ENCODE measurements at places on chromosomes 4 and X.

DNA sequence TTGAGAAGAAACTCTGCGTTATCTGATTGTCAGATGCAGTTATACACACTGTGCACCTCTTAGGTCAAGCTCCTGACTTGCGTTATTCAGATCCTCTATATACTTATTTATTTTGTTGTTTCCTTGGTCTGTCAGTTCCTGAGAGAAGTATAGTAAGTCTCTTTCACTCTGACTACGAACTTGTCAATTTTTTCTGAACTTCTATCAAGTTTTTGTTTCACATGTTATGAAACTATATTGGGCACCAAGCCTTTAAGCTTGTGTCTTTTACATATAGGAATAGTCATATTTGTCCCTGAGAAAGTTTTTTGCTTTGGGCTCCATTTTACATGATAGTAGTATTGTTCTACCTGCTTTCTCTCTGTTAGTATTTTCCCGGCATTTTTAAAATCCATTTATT lies 31.7 kb downstream of the ZNF275 start:
- no peak for DNase-seq

GRCh38 chr4:187480146-187481145 lies 515.1 kb upstream of the ZFP42 start:
- DNase-seq = no peak

GRCh38 chrX:51852096-51852495 lies 41.3 kb upstream of the MAGED1 start:
- DNase-seq = no peak

GRCh38 chr4:94889946-94890345 lies 132.2 kb downstream of the BMPR1B start:
- DNase-seq = no peak

- DNase-seq = no peak
Observed at GRCh38 chr4:88819818-88820697, 122.4 kb upstream of the NAP1L5 start.

DNA sequence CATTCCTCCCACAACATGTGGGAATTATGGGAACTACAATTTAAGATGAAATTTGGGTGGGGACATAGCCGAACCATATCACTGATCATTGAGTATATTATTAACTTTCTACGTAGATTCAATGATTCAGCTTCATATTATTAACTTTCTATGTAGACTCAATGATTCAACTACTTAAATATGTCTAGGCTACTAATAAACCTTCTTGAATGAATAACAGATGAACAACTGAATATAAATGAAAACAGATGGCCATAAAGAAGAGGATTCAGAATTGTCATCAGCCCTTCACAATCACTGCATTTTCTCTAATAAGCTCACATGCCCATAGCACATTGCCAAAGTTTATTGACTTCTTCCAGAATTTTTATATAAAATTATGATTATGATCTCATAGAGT lies 57.0 kb downstream of the CEP44 start:
- DNase-seq = no peak

- no peak for DNase-seq
Observed at GRCh38 chr4:165692082-165692481, 181.0 kb upstream of the TLL1 start.

DNA sequence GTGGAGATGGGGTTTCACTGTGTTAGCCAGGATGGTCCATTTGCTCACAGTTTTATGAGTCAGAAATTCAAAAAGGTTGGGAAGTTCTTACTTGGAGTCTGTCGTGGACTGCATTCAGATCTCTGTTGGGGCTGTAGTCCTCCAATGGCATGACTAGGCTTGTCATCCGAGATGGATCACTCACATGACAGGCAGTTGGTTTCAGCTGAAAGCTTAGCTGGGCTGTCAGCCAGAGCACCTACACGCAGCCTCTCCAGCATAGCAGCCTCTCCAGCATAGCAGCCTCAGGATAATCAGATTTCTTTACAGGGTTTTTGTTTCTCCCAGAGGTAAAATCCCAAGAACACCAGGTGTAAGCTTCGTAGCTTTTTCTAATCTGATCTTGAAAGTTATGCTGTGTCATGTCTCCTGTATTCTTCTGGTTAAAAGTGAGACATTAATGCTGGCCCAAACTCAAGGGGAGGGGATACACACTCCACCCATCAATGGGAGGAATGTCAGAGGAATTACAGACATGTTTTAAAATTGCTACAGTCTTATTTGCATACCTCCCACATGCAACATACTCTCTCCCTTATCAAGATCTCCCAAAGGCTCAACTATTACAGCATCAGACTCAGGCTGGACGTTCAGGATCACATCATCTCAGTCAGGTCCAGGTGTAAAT lies 31.6 kb upstream of the SOD3 start:
- no peak for DNase-seq

DNA sequence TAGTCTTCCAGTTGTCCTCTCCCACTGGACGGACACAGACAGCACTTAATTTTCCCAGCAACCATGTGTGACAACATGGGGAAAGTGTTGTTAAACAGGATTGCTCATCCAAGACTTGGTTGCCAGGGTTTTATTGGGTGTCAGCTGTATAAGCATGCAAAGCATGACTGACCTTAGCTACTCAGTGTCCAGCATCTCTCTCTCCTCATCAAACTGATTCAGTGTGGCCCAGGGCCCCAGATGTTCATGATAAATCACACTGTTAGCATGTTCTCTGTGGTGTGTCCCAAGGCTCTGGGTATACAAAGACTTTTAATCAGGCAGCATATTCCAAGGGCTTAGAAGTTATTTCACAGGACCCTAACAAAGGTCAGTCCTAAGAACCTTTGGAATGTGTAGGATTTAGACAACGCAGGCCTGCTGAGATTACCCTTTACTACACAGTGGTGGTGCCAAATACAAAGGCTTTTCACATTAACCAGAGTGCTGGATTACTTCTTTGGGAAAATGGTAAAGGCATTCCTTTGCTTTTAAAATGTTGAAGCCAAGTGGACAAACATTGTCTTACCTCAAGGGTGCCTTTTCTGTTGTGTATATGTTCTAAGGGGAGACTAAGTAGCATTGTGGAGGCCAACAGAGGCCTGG lies 213.3 kb downstream of the GLUD2 start:
- no peak for DNase-seq

DNA sequence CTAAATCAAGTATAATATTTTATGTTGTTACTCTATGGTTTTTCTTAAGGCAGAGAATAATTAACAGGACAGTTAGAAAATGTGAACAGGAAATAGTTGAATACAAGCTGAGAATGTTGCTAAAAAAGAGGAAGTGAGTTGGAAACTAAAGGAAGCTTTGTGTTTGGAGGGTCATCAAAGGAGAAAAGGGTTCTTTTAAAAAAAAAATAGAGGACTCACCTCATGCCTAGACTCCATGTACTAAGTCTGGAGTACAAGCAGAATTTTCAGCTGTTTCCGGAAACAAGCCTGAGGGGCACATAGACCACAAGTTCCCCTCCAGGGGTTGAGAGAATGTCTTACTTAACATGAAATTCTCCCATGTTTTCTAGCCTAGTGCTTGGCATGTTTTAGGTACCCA lies 20.1 kb upstream of the MAP7D3 start:
- no peak for DNase-seq

DNA sequence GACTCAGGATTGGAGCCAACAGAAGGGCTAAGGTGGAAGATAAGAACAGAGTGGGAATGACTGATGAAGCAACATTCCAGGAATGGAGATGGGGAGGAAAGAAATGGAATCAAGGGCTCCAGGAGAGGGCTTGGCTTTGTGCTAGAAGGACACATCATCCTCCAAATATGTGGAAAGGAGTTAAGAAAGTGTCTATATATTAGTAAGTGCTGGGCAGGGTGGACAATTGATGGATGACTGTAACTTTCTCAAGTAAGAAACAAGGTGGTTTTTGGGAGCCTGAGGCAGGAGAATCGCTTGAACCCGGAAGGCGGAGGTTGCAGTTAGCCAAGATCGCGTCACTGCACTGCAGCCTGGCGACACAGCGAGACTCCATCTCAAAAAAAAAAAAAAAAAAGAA lies 71.6 kb upstream of the NFKB1 start:
- DNase-seq = no peak

DNA sequence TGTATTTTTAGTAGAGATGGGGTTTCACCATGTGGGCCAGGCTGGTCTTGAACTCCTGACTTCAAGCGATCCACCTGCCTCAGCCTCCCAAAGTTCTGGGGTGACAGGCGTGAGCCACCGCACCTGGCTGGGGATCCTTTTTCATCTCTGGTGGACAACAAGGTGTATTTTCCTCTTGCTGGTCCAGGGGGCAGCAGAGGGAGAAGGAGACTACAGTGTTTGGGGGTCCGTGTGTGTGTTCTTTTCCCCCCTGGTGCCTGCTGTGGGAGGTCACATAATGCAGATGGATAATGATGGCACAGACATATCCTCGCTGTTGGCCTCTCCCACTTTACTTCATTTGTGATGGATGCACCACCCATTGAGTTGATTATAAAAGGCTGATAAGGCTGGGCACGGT lies 39.0 kb upstream of the CD99 start:
- DNase-seq = no peak

DNA sequence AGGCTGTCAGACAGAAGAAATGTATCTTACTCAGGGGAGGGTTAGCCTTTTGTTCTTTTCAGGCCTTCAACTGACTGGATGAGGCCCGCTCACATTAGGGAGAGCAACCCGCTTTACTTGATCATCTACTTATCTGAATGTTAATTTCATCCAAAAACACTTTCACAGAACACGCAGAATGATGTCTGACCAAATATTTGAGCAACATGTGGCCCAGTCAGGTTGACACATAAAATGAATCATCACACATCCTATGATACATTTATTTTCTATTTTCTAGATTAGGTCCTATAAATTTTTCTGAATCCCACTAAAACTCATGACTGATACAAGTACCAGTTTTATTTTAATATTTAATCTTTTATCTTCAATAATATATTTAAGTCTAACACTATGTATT lies 260.3 kb downstream of the IL15 start:
- DNase-seq = no peak

DNA sequence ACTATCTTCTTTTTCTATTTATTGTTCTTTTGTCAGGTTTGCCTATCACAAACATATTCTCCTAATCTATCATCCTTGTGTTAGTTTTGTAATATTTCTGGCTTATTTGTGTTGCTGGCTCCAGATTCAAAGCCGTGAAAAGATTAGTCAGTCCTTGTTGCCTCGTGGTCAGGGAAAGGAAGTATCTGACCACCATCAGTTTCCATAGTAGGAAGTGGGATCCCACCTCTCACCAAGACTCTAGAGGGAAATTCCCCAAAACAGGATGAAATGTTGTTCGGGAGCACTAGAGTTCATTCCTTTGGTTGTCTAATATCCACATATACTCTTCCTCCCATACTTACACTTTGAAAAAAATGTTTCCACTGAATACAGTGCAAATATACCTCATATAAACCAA lies 131.0 kb upstream of the HUWE1 start:
- no peak for DNase-seq

GRCh38 chr4:37670249-37670648 lies 15.9 kb downstream of the RELL1 start:
- no peak for DNase-seq

- no peak for DNase-seq
Observed at GRCh38 chr4:24321131-24321530, 263.2 kb downstream of the DHX15 start.

DNA sequence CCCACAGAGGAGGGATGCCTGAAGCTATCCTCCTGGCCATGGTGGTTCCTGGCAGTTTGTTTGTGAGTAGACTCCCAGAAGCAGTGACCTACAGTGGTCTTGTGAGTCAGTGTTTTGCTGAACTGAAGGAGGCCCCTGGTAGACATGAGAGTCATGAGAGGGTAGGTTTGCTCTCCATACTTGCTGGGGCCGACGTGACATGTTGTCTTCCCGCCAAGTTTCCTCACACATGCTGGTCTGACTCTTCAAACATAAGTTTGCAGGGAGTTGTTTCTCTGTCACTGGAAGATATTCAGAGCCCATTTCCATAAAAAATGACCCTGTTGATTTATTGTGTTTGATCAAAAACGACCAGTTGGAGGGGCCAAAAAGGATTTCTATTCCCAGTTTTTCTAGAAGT lies 131.1 kb upstream of the SCML1 start:
- no peak for DNase-seq

DNA sequence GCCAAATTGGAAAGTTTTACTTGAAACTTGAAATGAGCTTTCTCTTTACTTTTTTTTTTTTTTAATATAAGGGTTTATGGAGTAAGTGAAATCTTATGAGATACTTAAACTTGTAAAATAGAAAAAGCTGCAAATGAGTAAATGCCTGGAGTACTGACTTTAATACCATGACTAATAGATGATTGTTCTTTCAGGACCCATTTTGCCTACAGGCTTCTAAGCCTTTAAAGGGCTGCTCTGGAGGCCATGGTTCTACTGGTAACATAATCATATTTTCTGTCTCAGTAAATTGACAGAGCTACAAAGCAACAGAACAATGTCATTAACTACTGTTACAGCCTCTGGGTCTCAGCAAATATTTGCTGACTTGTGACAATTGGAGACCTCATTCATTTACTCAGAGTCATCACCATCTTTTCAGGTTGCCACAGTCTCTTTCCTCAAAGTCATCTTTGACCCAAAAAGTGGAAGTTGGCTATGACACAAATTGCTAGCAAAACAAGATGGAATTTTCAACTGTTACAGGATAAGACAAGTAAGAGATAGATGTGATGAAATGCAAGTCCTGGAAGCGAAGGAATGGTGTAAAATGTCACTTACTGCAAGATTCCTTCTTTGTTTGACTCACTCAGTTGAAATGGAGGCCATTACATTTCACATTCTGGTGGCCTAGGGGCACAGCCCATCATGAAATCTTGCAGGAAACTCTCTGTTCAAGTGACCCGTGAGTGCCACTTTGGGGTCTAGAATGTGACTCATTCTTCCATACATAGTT lies 132.7 kb downstream of the BTC start:
- DNase-seq = no peak

DNA sequence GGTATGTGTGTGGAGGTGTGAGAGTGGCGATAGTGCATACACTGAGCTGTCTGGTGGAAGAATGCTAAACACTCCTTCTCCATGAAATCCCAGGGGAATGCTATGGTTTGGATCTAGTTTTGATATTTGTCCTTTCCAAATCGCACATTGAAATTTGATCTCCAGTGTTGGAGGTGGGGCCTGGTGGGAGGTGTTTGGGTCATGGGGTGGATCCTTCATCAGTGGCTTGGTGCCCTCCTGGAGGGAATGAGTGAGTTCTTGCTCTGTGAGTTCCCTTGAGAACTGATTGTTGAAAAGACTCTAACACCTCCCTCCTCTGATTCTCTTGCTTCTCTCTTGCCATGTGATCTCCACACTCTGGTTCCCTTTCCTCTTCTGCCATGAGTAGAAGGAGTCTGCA lies 114.1 kb upstream of the HHIP start:
- no peak for DNase-seq

GRCh38 chrX:41858161-41858775 lies 65.1 kb downstream of the CASK start:
- no peak for DNase-seq

DNA sequence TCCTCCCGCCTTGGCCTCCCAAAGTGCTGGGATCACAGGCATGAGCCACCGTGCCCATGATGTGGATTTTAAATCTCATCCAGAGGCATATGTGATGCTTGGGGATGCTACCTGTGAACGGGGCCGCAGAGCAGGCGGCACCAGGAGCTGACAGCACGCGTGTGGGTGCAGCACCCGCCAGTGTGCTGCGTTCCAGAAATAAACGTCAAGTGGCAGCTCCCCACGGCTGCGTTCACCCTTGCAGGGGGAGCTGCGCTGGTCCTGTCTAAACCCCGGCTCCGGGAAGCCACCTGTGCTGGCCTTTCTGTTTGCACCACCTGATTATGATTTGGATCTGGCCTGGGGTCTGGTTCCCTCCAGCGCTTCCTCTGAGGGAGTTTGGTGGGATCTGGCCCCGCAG lies 77.8 kb downstream of the SORCS2 start:
- DNase-seq = no peak

- no peak for DNase-seq
Observed at GRCh38 chr4:151874328-151874727, 113.5 kb upstream of the GATB start.

GRCh38 chr4:85092943-85093342 lies 126.5 kb upstream of the WDFY3 start:
- DNase-seq = no peak
